ENCODE measurements at places on chromosomes 1 and 21.

- no peak for DNase-seq
- no peak overlapping the region for H3K27ac ChIP-seq
Observed at GRCh38 chr1:184854036-184854435, 99.4 kb upstream of the EDEM3 start.

- no peaks in the 10 kb centered on the region for H3K36me3 ChIP-seq
- H3K4me3 ChIP-seq: no peak overlapping the region
- H3K4me1 ChIP-seq: peaks cover 18% of the 10 kb centered on the region
- DNase-seq: no peak
Observed at GRCh38 chr1:153306303-153307220, 6.2 kb downstream of the PGLYRP3 start.

GRCh38 chr1:7526196-7526866 lies 244.8 kb upstream of the VAMP3 start:
- no peak for DNase-seq
- H3K27me3 ChIP-seq: no peaks in the 10 kb centered on the region
- no peak overlapping the region for H3K27ac ChIP-seq
- peaks cover 10% of the 10 kb centered on the region for H3K4me1 ChIP-seq

GRCh38 chr1:245153552-245154428 lies 995 bp upstream of the KIF26B start:
- peak overlapping the region; percentile 72 for H3K4me3 ChIP-seq
- no peak for DNase-seq
- H3K27me3 ChIP-seq: peaks cover 77% of the 10 kb centered on the region
- H3K36me3 ChIP-seq: no peaks in the 10 kb centered on the region
- peaks cover 11% of the 10 kb centered on the region for H3K4me1 ChIP-seq

GRCh38 chr1:248375446-248375845 lies at the start of gene OR2T6:
Gene OR2T6 (plus strand): TSS chr1:248375746. CDS start chr1:248387609, 11,863 bp downstream.
- DNase-seq: no peak
- no peak within 1 kb of the TSS for H3K27ac ChIP-seq
- no peak within 1 kb of the TSS for H3K4me3 ChIP-seq
- no peaks in the 10 kb centered on the region for H3K4me1 ChIP-seq

DNA sequence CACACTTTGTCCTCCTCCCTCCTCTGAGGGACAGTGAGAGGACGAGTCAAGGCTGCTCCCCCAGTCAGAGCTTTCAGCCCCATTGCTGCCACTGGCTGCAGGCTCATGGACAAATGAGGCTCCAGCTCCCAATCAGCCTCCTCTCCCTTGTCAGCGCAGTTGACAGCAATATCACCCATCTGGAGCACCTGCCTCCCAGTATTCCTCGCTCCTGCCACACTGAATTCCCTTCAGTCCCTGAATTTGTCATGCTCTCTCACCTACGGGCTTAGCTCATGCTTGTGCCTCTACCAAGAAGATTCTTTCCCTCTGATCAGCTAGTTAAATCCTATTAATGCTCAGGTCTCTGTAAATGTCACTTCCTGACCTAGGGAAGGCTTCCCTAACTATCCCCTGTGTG lies 54.4 kb upstream of the SYT6 start:
- H3K27me3 ChIP-seq: peaks cover 72% of the 10 kb centered on the region
- H3K4me1 ChIP-seq: peaks cover 3% of the 10 kb centered on the region
- no peak overlapping the region for H3K4me3 ChIP-seq
- H3K36me3 ChIP-seq: no peaks in the 10 kb centered on the region

DNA sequence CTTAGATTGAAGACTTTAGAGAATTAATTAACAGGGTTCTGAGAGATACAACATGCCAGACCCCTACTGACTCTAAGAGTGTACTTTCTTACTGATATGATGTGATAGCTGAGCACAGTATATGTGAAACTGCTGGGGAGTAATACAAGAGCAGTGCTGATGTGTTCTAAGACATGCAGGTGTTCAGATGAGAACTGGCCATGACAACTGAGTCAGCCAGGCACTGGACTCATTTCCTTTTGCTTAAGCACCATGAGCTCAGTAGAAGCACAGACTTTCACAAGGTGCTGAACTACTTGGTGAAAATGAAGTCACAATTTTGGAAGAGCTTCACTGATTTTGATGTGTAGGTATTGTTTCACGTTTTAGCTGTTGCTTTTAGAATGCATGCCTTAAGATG lies 15.9 kb upstream of the POGZ start:
- no peak for DNase-seq
- no peak overlapping the region for H3K27ac ChIP-seq

- H3K27ac ChIP-seq: no peak overlapping the region
- H3K4me1 ChIP-seq: no peaks in the 10 kb centered on the region
- no peak for DNase-seq
- no peaks in the 10 kb centered on the region for H3K36me3 ChIP-seq
- no peak overlapping the region for H3K4me3 ChIP-seq
Observed at GRCh38 chr1:6170742-6171201, 9.3 kb downstream of the CHD5 start.

DNA sequence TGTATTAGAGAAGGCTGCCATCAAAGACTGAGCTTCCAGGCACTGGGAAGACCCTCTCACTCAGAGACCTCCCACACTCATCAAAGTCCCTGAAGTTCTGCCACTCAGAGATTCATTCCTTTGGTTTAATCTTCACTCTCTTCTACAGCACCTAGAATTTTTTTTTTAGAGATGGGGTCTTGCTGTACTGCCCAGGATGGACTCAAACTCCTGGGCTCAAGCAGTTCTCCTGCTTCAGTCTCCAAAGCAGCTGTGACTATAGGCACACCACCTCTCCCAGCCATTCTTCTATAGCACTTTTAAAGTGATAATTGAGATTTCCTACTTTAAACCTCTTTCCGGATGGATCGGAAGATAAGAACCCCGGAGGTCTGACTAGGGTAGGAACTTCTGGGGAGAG lies 3.7 kb upstream of the HP1BP3 start:
- no peak for DNase-seq
- no peaks in the 10 kb centered on the region for H3K27me3 ChIP-seq
- no peaks in the 10 kb centered on the region for H3K36me3 ChIP-seq
- H3K27ac ChIP-seq: no peak overlapping the region
- no peak overlapping the region for H3K4me3 ChIP-seq

DNA sequence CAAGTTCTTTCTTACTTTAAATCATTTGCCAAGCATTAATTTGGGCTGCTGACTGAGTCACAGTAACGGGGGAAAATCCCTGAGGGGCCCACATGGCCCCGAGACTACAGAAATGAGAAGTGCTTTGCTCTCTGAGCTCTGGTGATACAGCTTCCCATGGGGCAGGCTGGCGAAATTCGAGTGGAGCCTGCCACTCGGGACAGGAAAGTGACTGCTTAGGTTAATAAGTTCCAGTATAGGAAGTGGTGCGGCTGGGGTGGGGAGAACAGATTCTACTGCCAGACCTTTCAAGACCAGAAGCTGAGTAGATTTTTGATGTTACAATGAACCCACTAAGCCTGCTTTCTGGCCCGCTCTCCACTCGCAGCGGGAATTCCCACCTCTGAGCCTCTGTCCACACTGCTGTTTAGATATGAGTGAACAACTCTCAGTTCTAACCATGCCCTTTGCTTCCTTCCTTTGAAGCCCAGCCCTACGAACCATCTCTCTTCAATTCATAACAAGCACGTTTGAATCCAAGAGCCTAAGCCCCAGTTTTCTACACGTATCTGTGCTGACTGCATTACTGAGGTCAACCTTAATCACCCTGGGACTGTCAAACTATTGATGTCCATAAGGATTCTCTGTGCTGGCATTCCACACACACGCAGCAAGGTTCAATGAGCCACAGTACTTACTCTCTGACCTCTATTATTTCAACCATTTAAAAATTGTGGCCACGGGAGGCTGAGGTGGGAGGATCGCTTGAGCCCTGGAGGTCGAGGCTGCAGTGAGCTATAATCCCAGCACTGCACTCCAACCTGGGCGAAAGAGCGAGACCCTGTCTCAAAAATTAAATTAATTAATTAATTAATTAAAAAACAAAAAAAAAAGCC lies 9.6 kb downstream of the ZBTB17 start:
- DNase-seq: no peak
- H3K4me3 ChIP-seq: no peak overlapping the region
- peaks cover 30% of the 10 kb centered on the region for H3K36me3 ChIP-seq
- H3K4me1 ChIP-seq: peaks cover 6% of the 10 kb centered on the region

DNA sequence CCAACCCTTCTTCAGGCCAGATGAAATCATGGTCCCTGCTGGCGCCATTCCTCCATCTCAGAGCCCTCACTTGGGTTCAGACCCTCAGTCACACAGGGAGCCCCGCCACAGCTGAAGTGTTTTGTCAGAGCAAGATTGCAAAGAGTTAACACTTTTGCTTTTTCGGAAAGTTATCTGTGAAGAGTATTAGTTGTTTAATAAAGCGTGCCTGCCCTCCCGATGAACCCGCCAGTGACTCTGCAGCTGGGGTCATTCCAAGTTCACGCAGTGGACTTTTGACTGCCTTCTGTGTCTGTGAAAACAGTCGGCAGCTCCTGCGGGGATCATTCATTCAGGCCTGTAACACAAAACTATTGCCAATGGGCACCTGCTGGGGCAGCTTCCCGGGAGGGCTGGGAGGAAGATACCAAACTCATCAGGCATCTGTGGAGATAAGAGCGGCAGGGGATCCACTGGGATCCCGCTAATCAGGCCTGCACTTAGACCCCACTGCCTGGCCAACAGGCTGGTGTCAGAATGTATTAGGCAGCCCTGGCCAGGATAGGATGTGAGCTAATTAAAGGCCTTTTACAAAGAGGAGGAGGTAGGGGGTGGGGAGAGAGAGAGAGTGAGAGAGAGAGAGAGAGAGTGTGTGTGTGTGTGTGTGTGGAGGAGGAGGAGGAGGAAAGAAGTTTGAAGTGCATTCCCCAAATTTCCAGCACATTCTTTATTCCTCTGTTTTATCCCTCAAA lies 184.5 kb downstream of the DHRS3 start:
- DNase-seq: peak; percentile 24
- H3K27ac ChIP-seq: no peak overlapping the region
- no peaks in the 10 kb centered on the region for H3K27me3 ChIP-seq
- no peak overlapping the region for H3K4me3 ChIP-seq
- H3K4me1 ChIP-seq: peaks cover 27% of the 10 kb centered on the region

DNA sequence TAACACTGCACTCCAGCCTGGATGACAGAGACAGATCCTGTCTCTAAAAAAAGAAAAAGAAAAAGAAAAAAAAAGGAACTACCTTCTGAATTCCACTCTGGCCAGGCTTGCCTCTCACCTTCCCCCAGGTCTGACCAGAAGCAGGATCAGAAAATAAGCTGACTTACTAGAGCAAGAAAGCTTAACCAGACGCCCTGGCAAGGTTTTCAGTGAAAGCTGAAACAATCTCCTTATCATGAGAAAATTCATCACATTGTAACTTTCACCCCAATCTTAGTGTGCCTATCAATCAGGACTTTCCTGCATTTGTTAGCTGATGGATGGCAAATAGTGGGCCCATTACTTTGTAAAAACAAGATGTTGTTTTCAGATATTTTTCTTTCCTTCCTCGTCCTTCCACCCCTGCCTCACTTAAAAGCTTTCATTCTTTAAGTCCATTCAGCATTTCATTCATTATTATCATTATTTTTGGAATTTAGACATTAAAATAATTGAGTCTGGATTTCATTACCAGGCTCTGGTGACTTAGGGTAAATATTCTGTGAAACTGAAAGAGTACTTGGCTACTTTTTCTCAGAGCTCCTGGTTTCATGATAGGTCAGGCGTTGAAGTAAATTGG lies 96.5 kb upstream of the CD34 start:
- no peaks in the 10 kb centered on the region for H3K4me1 ChIP-seq
- H3K27me3 ChIP-seq: no peaks in the 10 kb centered on the region
- no peak for DNase-seq

DNA sequence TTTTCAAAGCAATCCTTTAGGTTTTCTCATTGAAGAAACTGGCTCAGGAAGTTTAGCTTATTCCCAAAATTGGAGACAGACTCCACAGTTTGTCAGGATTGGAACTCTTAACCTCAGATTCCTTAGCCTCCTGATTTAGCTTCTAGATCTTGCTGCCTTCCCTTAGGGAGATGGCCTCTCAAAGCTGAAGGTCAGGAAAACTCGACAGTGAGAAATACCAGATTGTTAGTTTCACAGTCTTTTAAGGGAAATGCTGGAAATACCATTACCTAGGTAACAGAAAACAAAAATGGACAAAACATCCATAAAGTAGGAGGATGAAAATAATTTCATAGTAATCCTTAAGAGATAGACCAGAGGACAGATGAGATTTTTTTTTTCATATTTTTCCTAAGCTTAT lies 7.8 kb downstream of the RASAL2 start:
- H3K27me3 ChIP-seq: no peaks in the 10 kb centered on the region
- DNase-seq: no peak
- no peak overlapping the region for H3K27ac ChIP-seq
- H3K4me3 ChIP-seq: no peak overlapping the region

GRCh38 chr1:31335007-31335406 lies 37.9 kb downstream of the FABP3 start:
- H3K27ac ChIP-seq: no peak overlapping the region
- no peaks in the 10 kb centered on the region for H3K4me1 ChIP-seq
- H3K4me3 ChIP-seq: no peak overlapping the region
- H3K36me3 ChIP-seq: peaks cover 18% of the 10 kb centered on the region
- H3K27me3 ChIP-seq: no peaks in the 10 kb centered on the region

GRCh38 chr1:229065613-229066012 lies 205.3 kb upstream of the RAB4A start:
- no peak overlapping the region for H3K27ac ChIP-seq
- no peak for DNase-seq
- H3K36me3 ChIP-seq: no peaks in the 10 kb centered on the region

- no peak overlapping the region for H3K27ac ChIP-seq
- H3K27me3 ChIP-seq: no peaks in the 10 kb centered on the region
- H3K4me3 ChIP-seq: no peak overlapping the region
- DNase-seq: peak; percentile 44
Observed at GRCh38 chr1:241990040-241990439, 8.9 kb downstream of the MAP1LC3C start.

DNA sequence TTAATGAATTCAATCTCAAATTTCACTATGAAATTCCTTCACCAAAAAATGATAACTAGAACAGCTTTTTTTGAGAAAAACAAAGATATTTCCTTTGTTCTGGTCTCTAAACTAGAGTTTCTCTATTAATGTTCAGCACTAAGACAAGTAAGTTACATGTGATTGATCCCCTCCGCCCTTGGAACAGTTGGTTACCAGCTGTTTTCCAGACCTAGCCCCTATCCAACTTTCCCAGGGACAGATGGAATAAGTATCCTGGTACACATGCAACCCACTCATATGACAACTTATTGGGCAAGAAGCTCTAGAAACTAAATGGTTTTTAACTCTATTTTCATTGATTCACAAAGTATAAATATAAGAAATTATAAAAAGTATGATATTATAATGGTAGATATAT lies 140.4 kb downstream of the COP1 start:
- H3K36me3 ChIP-seq: 0 out of 2 replicates have a peak, but pooled peaks cover 2% of the 10 kb centered on the region
- no peak for DNase-seq
- H3K4me1 ChIP-seq: peaks cover 17% of the 10 kb centered on the region
- H3K4me3 ChIP-seq: no peak overlapping the region
- no peaks in the 10 kb centered on the region for H3K27me3 ChIP-seq

GRCh38 chr1:111551623-111552411 lies 48.4 kb upstream of the ADORA3 start:
- H3K36me3 ChIP-seq: no peaks in the 10 kb centered on the region
- DNase-seq: no peak
- H3K27me3 ChIP-seq: no peaks in the 10 kb centered on the region
- no peaks in the 10 kb centered on the region for H3K4me1 ChIP-seq
- no peak overlapping the region for H3K4me3 ChIP-seq

GRCh38 chr1:181133441-181133951 lies 45.0 kb downstream of the IER5 start:
- peak; percentile 52 for DNase-seq
- H3K27ac ChIP-seq: peak overlapping the region; percentile 71
- H3K27me3 ChIP-seq: peaks cover 10% of the 10 kb centered on the region
- H3K4me1 ChIP-seq: peaks cover 66% of the 10 kb centered on the region
- H3K36me3 ChIP-seq: no peaks in the 10 kb centered on the region

- no peak overlapping the region for H3K4me3 ChIP-seq
- peaks cover 11% of the 10 kb centered on the region for H3K36me3 ChIP-seq
- H3K4me1 ChIP-seq: no peaks in the 10 kb centered on the region
- no peak for DNase-seq
- H3K27ac ChIP-seq: no peak overlapping the region
Observed at GRCh38 chr1:112446411-112446810, 50.4 kb downstream of the CTTNBP2NL start.

Measured in WTC11 (cell line).